ENCODE measurements at places on chromosomes 3 and 15.

DNA sequence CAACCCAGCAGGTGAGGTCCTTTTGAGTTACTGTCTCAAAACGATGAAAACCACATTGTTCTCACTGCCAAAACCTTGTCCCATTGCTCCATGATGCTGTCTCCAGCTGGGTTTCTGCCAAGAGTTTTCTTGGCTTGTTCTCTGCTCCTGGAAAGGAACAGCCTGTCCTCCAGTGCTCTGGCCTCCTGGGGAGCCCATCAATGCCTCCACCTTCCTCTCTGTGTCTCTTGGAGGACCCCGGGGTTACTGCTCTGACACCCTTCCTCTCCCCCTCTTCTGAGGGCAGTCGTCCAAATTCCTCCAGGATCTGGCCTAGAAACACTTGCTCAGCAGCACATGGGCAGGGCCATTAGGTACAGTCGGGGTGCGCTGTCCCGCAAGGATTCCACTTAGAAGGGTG is 63.9 kb upstream of the RGMA start:
- DNase-seq, result peak; percentile 83

GRCh38 chr3:151800431-151800830 is 13.5 kb upstream of the AADAC start:
- DNase-seq, result no peak

DNA sequence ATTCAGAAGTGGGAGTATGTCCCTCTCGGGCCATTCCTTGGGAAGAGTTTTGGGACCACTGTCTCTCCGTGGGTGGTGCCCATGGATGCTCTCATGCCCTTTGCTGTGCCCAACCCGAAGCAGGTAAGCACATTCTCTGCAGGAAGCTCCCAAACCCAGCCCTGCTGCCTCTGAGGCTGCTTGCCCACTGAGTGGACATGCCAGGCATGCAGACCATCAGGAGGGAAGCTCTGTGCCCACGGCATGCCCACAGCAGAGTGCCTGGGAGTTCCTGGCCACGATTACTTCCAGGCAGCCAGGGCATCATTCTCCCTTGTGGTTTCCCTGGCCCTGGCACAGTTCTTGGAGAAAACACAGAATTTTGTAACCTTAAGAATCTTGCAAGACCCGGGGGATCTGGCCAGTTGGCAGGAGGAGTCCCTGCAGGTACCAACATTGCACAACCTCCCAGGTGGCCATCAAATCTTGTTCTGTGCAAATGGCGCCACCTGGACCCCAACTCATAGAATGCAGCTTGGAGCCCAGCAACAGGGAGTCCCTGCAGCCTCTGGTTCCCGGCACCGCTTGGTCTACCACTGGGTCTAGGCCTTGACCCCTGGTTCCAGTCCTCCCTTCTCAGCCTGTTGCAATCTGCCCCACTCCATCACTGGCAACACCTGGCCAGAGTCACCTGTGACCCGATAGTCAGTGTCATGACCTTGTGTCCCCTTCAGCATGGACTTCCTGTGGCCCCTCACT is 20.4 kb downstream of the FAH start:
- peak; percentile 80 for DNase-seq

- peak; percentile 87 for DNase-seq
Measured at GRCh38 chr15:59299929-59300617, 72.6 kb downstream of the MYO1E start.

GRCh38 chr3:29374226-29374625 is 93.4 kb downstream of the RBMS3 start:
- no peak for DNase-seq

GRCh38 chr3:43255662-43256061 is 30.7 kb upstream of the SNRK start:
- no peak for DNase-seq

DNA sequence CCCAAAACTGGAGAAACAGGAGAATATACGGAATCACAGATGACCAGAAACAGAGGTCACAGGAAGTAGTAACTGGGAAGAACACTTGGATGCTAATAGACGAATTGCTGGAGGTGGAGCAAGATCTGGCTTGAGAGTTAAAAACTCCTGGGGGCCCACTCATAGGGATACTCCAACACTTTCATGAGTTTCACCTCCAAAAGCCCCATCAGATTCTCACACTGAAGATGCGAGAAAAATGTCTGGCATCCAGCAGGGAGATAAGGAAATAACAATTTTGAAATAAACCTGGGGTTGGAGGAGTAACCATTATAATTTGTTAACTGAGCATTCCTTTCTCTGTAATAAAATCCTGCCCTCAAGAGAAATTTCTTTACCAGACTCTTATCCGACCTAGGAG is 154.0 kb downstream of the ANXA2 start:
- DNase-seq, result no peak

DNA sequence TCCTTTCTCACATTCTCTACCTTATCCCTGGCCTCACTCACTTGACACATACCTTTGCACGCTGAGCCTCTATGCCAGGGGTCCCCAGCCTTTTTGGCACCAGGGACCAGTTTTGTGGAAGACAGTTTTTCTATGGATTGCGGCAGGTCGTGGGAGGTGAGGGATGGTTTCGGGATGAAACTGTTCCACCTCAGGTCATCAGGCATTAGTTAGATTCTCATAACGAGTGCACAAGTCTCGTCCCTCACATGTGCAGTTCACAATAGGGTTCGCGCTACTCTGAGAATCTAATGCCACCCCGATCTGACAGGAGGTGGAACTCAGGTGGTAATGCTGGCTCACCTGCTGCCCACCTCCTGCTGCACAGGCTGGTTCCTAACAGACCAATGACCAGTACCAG is 112.5 kb upstream of the EIF1B start:
- no peak for DNase-seq

GRCh38 chr15:62901087-62901486 is 141.5 kb upstream of the TPM1 start:
- no peak for DNase-seq

- no peak for DNase-seq
Measured at GRCh38 chr3:173395073-173395411, 2.5 kb upstream of the NLGN1 start.

DNA sequence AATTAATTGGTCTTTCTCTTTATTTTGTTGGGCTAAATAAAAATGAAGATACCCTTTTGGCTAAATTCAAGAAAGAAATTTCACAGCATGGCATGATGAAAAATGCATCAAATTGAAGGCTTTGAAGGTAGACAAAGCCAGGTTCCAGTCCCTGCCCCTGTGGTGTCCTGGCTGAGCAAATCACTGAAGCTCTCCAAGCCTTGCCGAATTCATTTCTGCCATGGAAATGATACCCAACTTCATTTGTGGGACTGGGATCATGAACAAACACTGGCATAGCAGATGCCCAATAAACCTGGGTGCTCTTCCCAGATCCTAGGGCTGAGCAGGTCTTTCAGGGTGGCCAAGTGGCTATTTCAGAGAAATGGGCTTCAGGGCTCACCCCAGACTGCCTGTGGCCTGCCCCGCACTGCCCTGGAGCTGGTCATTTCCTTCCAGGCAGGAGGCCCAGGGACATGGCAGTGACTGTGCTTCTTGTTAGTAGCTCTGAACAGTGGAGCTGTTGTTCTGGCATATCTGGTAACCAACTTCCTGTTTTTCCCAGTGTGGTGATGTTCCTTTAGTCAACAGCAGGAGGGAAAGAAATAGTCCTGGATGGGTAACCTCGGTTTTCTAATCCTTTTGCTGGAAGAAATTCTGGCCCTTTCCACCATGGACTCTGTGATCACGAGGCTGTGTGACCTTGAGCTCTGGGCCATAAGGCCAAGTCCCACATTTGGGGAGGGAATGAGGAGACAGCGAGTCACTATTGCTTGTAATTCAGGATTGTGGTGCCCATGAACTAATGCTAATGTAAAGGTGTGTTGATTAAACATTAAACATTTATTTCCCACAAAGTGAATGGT is 47.6 kb downstream of the CTDSPL start:
- DNase-seq, result no peak

GRCh38 chr3:133159498-133160475 is 121.6 kb downstream of the TMEM108 start:
- DNase-seq, result no peak

- no peak for DNase-seq
Measured at GRCh38 chr15:43901495-43901894, 74.7 kb downstream of the WDR76 start.

DNA sequence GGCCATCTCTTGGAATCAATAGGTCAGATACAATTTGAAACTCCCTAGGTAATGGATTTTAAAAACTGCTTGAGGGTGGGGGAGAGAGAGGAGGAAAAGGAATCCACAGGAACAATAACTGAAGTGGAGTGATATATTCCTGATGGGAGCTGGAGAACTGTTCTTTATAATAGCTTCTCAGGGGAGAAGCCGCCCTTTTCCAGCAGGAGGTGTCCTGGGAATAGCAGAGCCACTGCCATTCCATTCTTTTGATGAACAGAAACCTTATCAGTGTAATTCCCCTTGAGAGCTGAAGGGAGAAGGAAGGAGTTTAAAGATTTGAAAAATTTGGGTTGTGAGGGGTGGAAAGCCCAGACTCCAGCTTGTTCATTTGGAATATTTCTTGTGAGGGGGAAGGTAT is 504.9 kb upstream of the DPH6 start:
- no peak for DNase-seq

- peak; percentile 61 for DNase-seq
Measured at GRCh38 chr3:160676547-160677303, at the start of gene ARL14. ARL14 (plus strand) TSS chr3:160677160; CDS start chr3:160677347, 187 bp downstream.

- DNase-seq, result no peak
Measured at GRCh38 chr15:44289259-44289790, 806 bp downstream of the GOLM2 start.

DNA sequence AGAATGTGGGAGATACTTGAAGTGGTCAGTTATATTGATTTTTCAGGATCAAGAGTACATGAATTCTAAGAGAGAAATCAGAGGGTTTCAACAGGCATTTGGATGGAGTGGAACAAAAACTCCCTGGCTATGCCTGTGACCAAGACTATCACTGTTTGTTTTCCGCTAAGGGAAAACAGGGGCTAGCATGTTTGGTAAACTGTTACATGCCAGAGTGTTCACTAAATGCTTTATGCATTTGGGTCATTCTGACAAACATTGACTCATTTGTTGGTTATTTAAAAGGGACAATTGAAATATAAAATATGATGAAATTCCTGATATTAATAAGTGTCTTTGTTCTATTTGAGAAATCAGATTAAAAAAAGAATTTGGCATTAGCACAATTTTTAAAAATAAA is 603.9 kb upstream of the KCNMB2 start:
- no peak for DNase-seq

Data from ureter (tissue), 1 donor.